ENCODE measurements at places on chromosomes 6 and 20.

- no peak for DNase-seq
These were observed 70.8 kb downstream of the YTHDF1 start for GRCh38 chr20:63145156-63145555.

DNA sequence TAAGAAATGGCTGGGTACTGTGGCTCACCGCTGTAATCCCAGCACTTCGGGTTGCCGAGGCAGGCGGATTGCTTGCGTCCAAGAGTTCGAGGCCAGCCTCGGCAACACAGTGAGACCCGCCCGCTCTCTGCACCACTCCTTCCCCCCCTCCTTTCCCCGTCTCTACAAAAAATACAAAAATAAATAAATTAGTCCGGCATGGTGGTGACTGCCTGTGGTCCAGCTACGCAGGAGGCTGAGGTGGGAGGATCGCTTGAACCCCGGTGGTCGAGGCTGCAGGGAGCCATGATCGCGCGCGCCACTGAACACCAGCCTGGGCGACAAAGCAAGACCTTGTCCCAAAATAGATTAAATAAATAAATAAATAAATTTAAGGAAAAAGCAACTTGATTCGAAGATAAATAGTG is 448 bp upstream of the RNF114 start:
- DNase-seq: no peak

GRCh38 chr6:35850208-35850607 is 45.1 kb downstream of the LHFPL5 start:
- DNase-seq: peak; percentile 52

DNA sequence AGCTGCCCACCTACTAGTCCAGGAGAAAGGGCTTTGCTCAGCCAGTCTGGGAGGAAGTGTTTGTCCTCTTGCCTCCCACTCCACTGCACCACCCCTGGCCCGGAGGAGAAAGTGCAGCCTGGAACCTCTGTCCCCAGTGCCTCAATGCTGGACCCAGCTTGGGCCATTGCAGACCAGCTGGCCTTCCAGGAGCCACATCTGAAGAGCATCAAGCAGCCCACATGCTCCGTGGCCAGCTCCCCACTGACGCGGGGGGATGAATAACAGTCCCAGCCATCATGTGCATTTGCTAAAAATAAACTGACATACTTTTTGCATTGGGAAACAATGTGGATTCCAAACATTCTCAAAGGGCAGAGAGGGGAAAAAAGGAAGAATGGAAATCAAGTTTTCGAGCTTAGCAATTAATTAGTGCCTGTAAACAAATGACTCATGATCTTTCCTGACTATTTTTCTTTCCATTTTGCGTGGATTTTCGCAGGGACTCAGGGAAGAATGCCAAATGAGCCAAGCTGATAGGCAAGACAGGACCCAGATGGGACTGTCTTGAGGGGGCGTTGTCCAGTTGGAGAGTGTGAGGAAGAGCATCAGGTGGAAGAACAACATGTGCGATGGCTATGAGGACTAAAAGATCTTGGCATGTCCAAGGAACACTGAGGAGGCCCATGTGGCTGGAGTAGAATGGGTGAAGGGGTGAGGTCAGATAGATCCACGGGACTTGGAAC is 34.1 kb downstream of the CEBPB start:
- DNase-seq: peak; percentile 30

DNA sequence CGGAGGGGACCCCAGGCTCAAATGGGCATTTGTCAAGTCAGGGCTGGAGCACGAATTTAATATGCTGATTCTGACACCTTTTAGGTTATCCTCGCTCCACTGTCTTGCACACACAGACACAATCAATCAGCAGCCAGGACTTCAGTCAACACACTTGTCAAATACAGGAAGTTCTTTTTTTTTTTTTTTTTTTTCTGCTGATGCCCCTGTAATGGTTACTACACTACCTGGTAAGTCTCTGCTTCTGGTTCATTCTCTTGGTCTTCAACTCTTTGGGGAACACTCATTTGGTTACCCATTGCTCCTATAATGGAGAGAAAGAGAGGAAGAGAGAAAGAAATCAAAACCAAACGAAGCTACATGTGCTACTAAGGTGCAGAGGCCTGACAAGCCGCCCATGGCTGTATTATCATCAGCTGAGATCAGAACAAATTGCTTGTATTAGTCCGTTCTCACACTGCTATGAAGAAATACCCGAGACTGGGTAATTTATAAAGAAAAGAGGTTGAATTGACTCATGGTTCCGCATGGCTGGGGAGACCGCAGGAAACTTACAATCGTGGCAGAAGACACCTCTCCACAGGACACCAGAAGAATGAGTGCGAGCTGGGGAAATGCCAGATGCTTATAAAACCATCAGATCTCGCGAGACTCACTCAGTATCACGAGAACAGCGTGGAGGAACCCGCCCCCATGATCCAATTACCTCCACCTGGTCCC is 11.8 kb downstream of the BCAS1 start:
- DNase-seq: no peak

GRCh38 chr6:2850538-2851113 is 9.0 kb upstream of the SERPINB1 start:
- DNase-seq: no peak

- no peak for DNase-seq
These were observed 79.7 kb downstream of the SYNJ2 start for GRCh38 chr6:158061361-158061708.

DNA sequence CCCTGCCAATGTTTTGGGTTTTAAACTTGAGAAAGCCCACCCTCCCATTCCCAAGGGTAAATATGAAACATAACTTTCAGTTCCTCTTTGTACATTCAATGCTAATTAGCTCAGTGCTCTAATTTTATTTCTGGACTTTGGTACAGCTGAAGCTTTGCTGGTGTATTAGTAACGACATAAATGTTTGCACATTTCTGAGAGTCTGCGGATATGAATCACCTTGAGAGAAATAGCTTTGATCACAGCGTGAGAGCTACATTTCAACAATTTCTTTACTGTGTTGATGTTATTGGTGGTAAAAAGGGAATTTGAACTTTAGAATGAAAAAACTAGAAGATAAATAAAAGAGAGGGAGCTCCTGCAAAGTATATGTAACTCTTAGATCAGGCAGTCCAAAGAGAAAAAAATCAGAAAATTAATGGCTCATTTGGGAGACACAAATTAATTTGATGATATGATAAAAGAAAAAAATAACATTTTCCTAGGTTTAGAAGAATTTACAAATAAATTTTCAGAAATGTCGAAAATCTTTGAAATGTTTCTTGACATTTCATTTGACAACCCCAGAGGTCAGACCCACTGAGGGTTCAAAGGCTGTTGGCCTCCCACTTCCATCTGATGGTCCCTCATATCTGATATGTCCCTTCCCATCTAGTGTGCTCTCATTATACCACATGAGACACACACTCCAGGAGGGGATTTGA is 38.5 kb upstream of the CAP2 start:
- no peak for DNase-seq

- DNase-seq: no peak
These were observed 141.7 kb downstream of the NKAIN2 start for GRCh38 chr6:123945386-123945785.

- no peak for DNase-seq
These were observed 25.9 kb upstream of the PTCHD4 start for GRCh38 chr6:48136856-48137255.

GRCh38 chr6:169558774-169559441 is 142.9 kb downstream of the WDR27 start:
- no peak for DNase-seq

DNA sequence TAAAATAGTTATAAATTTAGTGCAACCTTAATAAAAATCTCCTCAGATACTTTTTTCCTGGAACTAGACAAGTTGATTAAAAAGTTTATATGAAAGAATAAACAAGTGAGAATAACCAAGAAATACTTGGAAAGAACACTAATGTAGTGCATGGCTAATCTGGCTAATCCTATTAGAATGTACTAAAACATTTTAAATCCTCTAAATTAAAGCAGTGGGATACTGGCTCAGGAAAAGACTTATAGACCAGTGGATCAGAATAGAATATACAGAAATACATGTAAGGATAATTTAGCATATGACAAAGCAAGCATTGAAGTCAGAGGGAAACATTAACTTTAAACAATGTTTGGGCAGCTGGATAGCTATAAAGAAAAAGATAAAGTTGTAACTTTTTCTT is 41.1 kb upstream of the ERVFRD-1 start:
- DNase-seq: no peak

- no peak for DNase-seq
These were observed 587 bp downstream of the PDSS2 start for GRCh38 chr6:107458672-107459282.

GRCh38 chr6:163892824-163893561 is 478.5 kb downstream of the QKI start:
- peak; percentile 6 for DNase-seq

- DNase-seq: no peak
These were observed 307.5 kb downstream of the DHX35 start for GRCh38 chr20:39269493-39270217.

GRCh38 chr20:59265298-59265697 is 35.1 kb upstream of the EDN3 start:
- DNase-seq: no peak

- DNase-seq: no peak
These were observed 1.7 kb downstream of the PCMTD2 start for GRCh38 chr20:64257107-64257757.

DNA sequence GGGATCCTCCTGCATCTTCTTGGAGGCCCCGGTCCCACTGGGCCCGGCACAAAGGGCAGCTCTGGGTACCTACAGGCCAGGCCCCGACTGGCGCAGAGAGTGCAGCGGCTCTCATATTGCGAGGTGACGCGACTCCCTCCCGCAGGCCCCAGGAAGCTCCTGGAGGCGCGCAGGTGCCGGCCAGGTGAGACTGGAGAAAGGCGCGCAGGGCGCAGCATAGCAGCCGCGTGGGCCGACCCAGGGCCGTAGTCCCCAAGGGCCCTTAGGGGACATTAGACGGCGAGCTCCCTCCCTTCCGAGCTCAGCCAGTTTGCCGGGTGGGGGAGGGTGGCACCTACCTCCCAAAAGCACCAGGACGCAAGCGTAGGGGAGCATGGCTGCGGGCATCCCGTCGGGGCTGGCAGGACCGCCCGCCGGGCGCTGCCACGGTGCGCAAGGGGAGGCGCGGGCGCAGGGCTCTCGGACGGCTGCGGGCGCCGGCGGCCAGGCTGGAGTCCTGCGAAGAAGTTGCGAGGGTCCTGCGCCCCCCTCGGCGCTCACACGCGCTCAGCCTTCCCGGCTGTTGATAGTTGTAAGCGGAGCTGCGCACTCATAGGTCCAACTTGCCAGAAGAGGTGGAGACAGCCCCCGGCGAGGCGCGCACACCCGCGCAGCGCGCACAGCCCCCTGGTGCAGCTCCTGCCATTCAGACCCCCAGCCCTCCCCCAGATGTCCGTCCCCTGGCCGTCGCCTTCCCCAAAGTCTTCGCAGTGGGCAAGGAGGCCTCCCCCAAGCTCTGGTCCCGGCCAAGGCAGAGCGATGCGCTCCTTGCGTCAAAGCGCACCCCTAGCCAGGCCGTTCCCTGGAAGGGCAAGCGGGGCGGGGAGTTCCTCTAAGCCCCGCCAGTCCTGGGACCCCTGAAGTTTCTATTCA is 622 bp downstream of the APCDD1L start:
- no peak for DNase-seq

DNA sequence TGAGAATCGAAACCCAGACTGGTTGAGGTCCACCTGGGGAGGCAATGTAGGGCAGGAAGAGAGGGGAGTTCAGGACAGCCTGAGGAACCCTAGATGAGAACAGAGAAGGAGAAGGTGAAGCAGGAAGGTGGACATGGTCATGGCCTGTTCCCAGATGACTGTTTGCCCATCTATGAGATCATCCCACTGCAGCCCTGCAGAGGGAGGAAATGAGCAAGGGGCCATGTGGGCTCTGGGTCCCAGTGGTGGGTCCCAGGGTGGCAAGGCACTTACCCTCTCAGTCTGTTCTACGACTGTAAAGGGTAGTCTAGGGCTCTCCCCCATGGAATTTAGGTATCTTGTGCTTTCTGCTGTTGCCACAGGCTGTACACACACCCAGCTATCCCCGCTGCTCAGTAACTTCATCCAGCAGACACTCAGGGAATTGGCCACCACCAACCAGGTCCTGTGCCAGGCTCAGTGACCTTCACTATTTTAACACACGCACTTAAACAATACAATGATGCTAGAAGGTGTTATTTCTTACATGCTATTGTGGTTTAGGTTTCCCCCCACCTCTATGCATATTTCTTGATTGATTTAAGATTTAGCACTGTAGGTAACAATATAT is 89.8 kb downstream of the TOX2 start:
- no peak for DNase-seq

- no peak for DNase-seq
These were observed 10.1 kb downstream of the CDC5L start for GRCh38 chr6:44397424-44398164.

DNA sequence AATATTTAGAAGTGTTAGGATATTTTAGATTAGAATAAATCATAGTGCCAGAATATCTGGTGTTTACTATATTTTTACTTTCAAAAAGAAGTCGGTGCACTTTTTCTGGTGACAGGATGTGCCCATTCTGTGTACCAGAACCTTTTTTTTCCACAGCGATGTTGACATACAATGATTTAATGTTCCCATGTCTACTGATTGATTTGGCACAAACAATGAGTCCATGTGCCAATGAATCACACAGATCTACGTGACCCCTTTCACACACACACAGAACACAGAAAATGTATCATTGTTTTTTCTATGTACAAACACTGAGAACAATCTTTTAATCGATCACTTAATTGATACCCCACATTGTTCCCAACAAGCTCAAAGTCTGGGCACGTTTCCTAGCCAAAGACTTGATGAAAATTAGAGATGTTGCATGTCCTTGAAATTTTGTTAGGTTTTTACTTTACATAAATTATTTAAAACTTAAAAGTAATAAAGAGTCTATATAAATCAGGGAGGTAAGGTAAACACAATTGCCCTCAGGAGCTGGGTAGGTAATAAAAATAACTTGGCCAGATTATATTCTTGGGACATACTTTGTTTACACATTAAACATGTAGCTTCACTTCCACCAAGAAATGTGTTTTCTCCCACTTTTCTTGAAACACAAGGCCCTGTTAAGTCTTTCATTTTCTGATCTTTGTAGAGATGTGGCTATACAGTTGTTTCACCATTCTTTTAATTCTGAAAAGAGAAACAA is 36.4 kb upstream of the SOX4 start:
- no peak for DNase-seq

GRCh38 chr20:23419657-23419994 is 1.7 kb downstream of the NAPB start:
- DNase-seq: no peak

All from MV-4-11 (cell line).